Inflammatory macrophage treated with lipopolysaccharide for 1 hour (primary cell): ENCODE measurements at places on chromosomes 12 and 14.

DNA sequence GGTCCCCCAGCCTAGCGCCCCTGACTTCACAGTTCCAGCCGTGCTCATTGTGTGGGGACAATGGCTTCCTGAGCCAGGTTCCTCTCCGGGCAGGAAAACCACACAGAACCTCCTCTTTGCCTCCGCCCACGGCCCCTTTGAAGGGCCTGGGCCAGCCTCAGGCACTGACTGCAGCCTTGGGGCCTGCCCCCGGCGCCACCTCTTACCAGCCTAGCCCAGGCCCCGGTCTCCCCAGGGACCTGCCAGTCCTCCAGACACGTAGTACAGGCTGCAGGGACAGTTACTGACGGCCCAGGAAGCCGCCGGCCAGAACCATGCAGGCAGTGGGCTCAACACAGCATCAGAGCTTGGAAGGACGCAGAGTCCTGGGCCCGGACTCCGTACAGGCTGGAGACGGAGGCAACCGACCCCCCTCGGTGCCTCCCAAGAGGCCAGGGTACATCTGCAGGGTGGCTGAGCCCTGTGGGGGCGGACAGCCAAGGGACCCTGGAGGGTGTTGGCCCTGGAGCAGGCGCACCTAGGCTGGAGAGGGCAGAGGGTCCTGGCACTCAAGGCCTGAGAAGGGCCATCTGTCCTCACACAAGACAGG lies 20.9 kb upstream of the NUDT14 start:
- peak; percentile 77 for DNase-seq

- DNase-seq = no peak
Measured at GRCh38 chr12:72676556-72676955, 404.4 kb downstream of the TRHDE start.

DNA sequence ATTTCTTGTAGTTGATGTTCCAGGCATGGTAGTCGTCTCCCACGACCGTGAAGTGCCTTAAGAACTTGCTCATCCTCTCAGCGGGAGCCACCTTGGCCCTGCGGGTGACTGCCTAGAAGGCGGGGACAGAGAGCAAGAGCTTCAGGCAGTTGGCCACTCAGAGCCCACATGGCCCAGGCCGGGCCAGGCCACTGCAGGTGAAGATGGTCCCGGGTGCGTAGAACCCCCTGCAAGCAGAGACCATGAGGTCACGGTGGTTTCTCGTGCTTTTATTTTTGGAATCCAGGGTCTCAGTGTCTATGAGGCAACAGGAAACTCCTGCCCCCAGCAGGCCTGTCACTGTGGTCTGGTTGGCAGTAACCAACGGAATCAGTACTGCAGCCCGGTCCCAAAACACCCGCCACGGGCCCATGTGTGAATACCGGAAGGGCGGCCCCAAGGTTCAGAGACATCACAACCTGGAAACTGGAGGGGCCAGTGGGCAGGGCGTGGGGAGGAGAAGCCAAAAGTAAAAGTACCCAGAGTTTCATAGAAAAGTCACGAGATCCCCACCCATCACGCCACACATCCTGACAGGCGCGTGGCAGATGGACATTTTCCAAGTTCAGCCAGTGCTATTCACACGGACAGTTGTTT lies 27.5 kb downstream of the HVCN1 start:
- peak; percentile 86 for DNase-seq

DNA sequence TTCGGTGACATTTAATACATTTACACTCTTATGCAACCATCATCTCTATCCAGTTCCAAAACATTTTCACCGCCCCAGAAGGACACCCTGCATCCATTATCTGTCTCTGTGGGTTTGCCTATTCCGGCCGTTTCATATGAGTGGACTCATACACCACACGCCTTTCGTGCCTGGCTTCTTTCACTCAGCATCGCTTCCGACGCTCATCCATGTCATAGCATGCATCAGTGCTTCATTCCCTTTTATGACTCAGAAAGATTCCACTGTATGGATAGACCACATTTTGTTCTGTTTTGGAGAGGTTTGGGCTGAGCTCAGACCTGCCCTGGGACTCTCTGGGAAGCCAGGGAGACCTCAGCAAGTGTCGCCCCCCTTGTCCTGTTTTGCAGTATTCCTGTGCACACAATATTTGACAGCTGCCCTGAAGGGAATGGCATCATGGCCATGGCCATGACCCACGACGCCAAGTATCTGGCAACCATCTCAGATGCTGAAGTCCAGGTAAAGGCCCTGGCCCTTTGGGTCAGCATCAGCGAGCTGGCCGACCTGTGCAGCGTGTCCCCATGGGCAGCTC lies 23.8 kb downstream of the CFAP251 start:
- no peak for DNase-seq

- no peak for DNase-seq
Measured at GRCh38 chr12:82479511-82479910, 121.2 kb downstream of the METTL25 start.

DNA sequence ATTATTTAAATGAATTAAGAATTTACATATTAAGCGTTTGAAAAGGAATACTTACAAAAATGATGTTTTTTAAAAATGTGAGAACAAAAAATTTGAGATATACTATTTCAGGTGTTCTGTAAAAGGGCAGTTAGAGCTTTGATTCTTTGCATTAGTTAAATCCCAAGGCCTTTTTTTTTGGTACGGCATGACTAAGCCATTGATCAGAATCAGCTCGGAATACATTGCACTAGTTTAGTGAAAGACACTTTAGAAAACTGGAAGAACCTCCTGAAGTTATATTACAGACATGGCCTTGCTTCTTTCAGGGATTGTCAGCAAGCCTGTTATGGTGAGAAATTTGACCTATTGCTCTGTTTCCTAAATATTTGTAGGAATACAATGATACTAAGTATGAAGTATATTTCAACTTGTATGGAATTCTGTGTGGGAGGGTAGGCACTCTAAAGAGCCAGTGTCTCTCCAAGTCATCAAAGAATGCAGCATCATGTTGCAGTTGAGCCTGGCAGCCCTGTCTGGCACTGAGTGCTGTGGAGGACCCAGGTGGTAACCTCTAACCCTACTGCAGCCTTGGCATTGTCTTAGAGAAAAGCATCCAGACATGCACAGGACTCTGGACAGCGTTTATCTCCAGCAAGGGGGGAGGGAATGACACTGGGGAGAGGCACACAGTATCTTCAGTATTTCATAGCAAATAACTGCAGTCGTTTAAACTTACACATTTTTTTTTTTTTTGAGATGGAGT lies 1.5 kb downstream of the KLC1 start:
- DNase-seq = no peak

- DNase-seq = peak; percentile 94
Measured at GRCh38 chr12:8466241-8466640, 10.5 kb downstream of the CLEC6A start.

- no peak for DNase-seq
Measured at GRCh38 chr14:95011445-95012006, 145.8 kb downstream of the DICER1 start.

- no peak for DNase-seq
Measured at GRCh38 chr14:54435500-54435981, 5.6 kb downstream of the CNIH1 start.

GRCh38 chr12:88925454-88925853 lies 345.2 kb upstream of the KITLG start:
- no peak for DNase-seq

DNA sequence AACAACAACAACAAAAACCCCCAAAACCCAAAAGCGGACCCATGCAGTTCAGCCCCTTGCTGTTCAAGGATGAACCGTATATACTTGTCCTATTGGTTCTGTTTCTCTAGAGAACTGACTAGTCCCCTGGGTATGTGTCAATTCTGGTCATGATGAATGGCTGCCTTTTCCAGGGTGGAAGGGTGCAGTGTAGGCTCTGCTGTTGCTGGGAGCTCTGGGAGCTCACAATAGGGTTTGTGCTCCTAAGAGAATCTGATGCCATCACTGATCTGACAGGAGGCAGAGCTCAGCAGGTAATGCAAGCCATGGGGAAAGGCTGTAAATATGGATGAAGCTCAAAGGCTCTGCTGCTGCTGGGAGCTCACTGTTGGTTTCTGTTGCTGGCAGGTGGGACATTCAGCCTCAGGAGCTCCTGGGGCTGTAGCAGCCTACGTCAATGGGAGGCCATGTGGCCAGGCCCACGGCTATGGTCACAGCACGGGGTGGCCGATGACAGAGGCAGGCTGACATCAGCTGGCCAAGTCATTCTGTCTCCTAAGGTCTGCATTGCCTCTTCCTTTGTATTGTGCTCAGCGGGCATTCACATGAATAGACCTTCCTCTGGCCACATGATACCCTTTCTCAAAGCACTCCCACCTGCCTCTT lies 37.9 kb downstream of the DLK1 start:
- DNase-seq = no peak

DNA sequence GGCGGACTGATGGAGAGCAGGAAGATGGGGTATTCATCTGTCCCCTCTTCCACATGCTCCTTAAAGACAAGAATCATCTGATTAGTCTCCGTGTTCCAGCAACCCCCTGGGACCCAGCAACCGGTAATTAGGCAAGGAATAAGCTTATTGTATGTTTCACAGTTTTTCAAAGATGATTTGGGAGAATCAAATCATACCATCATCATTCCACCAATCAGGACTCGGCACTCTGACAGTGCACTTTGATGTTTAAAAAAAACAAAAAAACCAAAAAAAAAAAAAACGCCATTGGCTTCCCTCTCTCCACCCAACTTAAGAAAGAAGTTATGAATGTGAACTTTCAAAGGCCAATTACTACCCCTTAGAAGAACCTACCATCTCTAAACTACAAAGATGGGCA lies 1.3 kb upstream of the DYNC1H1 start:
- DNase-seq = no peak

DNA sequence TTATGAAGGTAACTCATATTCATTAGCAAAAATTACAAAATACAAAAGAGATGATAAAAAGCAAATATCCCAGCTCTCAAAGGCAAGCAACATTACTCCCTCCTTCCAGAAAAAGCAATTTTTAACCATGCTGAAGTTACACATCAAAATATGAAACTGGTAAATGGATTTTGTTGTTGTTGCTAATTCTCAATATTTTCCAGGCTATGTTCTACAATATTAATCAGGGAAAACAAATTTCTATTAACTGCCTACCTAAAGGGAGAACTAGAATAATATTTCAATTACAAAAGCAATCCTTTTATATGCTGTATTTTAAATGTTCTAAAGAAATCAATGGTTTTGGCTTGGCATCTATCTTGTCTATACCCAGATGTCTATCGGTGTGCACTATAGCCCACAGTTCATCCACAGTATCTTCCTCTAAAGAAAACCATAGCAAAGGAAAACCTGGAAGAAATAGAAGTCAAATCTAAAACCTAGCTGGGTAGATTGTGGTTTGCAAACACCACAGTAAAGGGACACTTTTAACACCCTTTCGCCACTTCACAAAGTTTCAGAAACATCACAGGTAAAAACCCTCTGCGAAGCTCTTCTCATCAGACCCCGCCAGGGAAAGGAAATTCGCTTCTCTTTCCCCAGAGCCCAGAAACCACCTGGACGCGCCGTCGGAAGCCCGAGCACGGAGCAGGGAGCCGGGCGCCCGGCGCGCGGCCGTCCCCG lies 32.0 kb downstream of the TC2N start:
- DNase-seq = no peak

DNA sequence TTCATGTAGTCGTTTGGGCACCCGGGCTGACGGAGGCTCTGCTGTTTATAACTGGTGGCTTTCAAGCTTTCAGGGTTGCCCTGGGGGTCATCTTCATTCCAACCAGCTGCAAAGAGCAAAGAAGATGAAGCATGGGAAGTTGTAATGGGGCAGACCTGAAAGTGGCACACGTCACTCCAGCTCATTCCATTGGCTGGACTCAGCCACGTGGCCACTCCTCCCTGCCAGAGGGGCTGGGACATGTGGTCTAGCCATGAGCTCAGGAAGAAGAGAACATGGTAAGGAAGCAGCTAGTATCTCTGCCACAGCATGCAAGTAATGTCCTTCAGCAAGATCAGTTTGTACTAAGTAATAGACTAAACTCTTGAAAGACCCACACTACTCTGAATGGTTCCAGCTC lies 51.7 kb upstream of the FERMT2 start:
- no peak for DNase-seq

- peak; percentile 87 for DNase-seq
Measured at GRCh38 chr12:69879007-69879960, 54.3 kb downstream of the MYRFL start.

- DNase-seq = no peak
Measured at GRCh38 chr14:91614187-91614586, 104.1 kb upstream of the PPP4R3A start.

DNA sequence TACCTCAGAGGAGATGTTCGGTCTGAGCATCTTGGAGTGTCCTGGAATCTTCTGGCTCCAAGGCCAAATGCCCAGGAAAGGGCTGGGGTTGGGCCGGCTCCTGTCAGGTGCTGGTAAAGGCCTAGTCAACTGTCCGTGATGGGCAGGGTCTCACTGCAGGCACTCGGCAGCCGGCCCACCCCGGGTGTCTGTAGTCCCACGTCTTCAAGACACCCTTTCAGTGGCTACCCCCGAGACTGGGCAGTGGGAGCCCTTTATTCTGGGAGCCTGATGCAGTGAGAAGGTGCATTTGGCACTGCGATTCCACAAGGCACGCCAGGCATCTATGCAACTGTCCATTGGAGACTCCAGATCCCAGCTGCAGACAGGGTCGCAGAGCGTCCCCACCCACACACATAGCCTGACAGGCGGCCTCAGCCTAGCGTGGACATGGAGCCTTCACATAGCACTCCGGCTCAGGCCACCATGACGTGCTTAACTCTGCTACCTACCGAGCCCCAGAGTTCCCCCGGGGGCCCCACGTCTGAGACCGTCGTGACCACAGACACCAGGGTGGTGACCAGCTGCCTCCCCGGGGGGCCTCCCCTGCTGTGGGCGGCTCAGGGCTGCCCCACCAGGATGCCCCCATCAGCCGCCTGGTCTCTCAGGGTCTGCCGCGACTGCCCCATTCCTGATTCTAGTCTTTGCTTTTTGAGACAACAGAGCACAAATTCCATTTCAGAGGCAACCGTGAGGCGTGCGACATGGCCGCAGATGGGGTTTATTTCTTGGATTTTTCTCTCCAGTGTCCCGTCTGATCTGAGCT lies 331.8 kb upstream of the SFSWAP start:
- no peak for DNase-seq

GRCh38 chr12:42923583-42923982 lies 334.0 kb upstream of the PRICKLE1 start:
- no peak for DNase-seq

DNA sequence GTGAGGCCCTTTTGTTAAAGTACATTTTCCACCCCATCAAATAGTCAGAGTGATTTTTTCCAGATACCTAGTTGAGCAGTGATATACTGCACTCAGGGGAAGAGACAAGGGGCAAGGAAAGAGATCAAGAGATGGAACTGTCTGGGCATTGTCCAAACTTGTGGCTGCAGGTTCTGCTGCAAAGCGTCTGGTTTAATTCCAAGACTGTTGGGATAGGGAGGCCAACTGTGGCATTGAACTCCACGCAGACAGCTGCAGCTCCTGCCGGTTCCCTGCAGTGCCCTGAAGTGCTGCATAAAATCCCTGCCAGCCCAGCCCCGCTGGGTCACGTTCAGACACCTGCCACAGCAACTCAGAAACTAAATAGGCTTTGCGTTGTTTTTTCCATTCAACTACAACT lies 30.5 kb downstream of the RPH3A start:
- DNase-seq = no peak

GRCh38 chr14:100236881-100237280 lies 2.1 kb upstream of the YY1 start:
- peak; percentile 82 for DNase-seq

- peak; percentile 21 for DNase-seq
Measured at GRCh38 chr14:22556021-22556989, 32.7 kb downstream of the DAD1 start.

GRCh38 chr12:56333197-56333678 lies 562 bp downstream of the PAN2 start:
- DNase-seq = no peak

GRCh38 chr14:40025101-40025500 lies 592.9 kb upstream of the FBXO33 start:
- DNase-seq = no peak

- DNase-seq = no peak
Measured at GRCh38 chr14:91337699-91338335, 79.8 kb downstream of the CCDC88C start.
